ENCODE measurements at places on chromosomes 13 and 19. TPM values are rescaled to one million over a fixed set of nuclear protein-coding genes. Genes with fewer than 3 reads are reported as not detected.

The SERPINE3 gene
- not detected for total RNA-seq

The DOCK6 gene
- total RNA-seq, result 39.8 TPM

The KLK13 gene
- not detected for total RNA-seq

The RBM42 gene
- total RNA-seq, result 48.3 TPM

The TUBB4A gene
- not detected for total RNA-seq

The AKT2 gene
- 43.3 TPM for total RNA-seq

The THSD1 gene
- total RNA-seq, result 54.3 TPM

The KLK14 gene
- total RNA-seq, result under 0.01 TPM

The IFNL1 gene
- total RNA-seq, result not detected

The MADCAM1 gene
- total RNA-seq, result not detected

The APOC4 gene
- not detected for total RNA-seq

The ZNF135 gene
- 0.30 TPM for total RNA-seq
